ENCODE measurements at places on chromosomes 5 and 9. TPM values are rescaled to one million over a fixed set of nuclear protein-coding genes. Genes with fewer than 3 reads are reported as not detected.

HTR1A gene
- 0.57 TPM for total RNA-seq

DNA sequence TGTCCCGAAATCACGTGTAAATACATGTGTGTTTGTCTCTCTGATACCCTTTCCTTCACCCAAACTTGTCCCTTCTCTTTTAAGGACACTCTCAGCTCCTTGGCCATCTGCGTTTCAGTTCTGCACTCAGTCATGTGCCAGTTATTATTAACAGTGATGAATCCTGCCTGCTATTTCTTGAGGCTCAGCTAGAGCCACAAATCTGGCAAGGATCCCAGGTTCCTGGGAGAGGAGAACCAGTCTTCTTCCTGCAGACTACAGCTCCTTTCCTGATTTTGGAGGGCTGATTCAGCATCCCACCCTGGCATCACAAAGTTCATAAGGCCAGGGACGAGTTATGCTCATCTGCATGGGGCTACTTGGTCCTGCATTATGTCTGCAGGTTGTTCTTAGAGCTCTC is 5.6 kb downstream of the MAMDC2 start:
- peak; percentile 24 for DNase-seq

SLC36A3 gene
- total RNA-seq, result not detected

DNA sequence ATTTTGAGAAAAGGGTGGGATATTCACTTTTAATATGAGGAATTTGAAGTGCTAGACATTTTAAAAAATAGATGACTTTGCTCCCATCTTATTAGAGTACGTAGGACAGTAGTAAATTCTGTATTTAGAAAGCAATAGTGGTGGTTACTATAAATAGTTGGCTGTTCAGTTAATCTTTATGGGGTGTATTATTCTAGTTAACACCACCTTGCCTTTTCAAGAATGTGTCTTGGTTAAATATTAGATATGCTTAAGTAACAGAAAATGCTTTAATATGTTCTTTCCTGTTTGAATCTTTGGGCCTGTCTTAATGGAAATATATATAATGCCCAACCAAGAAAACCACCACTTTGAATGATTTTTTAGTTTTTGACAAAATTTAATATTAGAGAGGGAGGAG is 608.7 kb upstream of the FAM174A start:
- no peak for DNase-seq

DNA sequence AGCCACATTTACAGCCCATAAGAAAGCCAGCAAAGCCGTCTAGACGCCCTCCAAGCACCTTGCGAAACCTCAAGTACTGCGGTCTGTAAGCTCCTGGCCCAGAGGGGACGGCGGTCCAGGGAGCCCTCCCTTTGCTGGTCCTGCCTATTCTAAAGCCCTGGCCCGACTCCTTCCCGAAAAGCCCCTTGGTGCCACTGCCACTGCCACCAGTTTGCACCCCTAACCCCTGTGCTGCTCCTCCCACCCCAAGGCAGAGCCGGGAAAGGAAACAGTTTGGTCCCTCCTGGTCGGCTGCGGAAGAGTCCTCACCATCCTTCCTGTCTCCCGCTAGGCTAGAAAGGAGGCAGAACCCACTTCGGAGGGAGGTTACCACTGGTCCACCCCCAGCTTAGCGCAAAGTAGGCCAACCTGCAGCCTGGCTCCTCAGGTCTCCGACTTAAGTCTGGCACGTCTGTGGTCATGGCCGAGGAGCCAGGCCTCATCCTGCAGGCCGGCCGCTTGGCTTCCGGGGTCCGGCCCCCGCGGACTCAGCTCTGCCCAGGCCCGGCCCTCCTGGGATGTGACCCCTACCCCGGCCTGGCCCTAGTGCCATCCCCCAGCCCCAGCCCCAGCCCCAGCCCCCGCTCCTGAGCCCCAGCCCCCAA is 916 bp downstream of the TOR1A start:
- DNase-seq, result peak; percentile 55

SPATA31A3 gene
- total RNA-seq, result not detected

DNA sequence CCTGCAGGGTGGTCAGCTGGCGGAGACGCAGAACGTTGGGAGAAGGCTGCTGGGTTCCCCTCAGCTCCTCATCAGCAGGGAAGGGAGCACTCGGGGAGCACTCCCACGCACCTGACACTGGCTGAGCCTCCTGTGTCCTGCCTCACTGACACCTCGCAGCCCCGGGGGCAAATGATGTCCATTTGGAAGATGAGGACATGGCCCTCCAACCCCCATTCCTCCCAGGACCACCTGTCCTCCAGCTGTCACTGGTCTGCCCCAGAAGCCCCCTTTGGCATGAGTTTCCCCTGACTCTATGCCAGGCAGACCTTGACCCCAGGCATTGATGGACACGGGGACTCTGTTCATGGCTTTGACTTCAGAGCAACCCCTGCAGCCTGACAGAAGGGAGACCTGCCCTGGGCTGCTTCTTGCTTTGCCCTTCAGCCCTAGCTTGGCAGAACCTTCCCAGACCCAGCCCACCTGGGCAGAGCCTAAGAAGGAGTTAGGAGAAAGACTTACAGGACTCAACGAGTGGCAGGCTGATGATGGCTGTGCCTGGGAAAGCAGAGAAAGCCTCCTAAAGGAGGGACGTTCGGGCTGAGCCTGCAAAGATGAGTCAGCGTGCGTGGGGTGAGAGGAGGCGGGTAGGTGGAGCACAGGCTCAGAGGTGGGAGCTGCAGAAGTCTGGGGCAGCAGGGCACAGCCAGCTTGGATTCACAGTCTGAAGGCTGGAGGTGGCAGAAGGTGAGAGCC is 90.6 kb downstream of the LMX1B start:
- DNase-seq, result peak; percentile 79

DNA sequence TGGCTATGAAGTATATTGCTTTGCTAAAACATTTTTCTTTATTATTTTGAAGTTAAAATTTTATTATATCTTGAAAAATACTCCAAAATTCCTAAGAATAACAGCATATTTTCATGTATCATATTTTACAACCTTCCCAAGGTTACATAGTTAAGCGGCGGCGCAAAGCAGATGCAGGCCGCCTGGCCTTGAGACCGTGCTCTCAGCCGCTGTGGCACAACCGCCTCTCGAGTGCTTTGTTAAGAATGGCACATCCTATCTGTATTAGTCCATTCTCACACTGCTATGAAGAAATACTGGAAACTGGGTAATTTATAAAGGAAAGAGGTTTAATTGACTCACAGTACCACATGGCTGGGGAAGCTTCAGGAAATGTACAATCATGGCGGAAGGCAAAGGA is 228.8 kb downstream of the ARRDC3 start:
- DNase-seq, result no peak

- peak; percentile 68 for DNase-seq
Measured at GRCh38 chr9:134066913-134067851, 644 bp downstream of the BRD3 start.

- DNase-seq, result peak; percentile 88
Measured at GRCh38 chr5:59188419-59189225, 605.7 kb downstream of the RAB3C start.

- peak; percentile 46 for DNase-seq
Measured at GRCh38 chr5:65262649-65263059, 219.1 kb downstream of the ADAMTS6 start.

PRSS3 gene
- 3.5 TPM for total RNA-seq

SRD5A1 gene
- total RNA-seq, result 19.9 TPM

- no peak for DNase-seq
Measured at GRCh38 chr5:39650008-39650762, 225.4 kb upstream of the DAB2 start.

DNA sequence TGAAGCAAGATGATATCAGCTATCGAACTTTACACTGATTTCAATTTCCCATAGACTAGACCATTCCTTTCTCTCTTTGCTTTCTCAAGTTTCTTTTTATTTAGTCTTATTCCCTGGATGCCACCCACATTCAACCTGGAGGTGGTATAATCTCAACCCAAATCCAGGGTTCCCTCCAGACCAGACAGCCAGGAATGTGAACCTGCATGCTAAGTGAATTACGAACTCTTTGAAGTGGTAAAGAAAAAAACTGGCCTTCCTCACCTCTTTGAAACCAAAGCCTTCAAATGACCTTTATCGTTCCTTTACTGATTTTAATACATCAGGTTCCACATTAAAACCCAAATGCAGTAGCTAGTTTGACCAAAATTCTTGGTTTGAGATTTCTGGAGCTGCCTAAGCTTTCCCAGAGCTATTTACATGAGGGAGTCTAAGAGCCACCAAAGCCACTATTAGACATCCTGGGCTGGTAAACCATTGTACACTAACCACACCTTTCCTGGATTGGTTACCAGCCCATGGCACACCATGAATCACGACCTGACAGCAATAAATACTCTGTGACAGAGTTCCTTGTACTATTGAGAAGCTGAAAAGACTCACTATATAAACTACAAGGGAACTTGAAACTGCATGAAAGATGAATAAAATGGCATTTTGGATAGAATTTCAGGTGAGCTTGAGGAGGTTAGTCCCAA is 323.7 kb downstream of the ADAMTS6 start:
- no peak for DNase-seq

INVS gene
- total RNA-seq, result 26.5 TPM

DNA sequence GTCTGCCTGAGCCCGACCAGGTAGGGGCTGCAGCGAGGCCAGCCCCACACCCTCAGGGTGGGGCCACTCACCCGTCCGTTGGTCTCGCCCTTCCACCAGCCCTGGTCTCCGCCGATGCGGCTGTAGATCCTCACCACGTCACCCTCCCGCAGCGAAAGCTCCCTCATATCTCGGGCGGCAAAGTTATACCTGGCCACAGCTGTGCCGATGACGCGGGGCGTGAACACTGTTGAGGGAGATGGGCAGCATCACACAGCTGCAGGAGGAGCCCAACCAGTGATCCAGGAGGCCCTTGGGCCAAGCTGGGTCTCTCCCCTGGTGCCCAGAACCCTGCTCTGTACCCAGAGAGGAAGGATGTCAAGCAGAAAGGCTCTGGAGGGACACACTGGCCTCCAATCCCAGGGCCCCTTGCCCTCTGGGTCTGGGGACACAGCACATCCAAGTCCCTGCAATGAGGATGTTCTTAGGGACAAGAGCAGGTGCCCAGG is 30.3 kb upstream of the SARDH start:
- no peak for DNase-seq

RNF183 gene
- 0.43 TPM for total RNA-seq

AGTPBP1 gene
- total RNA-seq, result 18.3 TPM

DNA sequence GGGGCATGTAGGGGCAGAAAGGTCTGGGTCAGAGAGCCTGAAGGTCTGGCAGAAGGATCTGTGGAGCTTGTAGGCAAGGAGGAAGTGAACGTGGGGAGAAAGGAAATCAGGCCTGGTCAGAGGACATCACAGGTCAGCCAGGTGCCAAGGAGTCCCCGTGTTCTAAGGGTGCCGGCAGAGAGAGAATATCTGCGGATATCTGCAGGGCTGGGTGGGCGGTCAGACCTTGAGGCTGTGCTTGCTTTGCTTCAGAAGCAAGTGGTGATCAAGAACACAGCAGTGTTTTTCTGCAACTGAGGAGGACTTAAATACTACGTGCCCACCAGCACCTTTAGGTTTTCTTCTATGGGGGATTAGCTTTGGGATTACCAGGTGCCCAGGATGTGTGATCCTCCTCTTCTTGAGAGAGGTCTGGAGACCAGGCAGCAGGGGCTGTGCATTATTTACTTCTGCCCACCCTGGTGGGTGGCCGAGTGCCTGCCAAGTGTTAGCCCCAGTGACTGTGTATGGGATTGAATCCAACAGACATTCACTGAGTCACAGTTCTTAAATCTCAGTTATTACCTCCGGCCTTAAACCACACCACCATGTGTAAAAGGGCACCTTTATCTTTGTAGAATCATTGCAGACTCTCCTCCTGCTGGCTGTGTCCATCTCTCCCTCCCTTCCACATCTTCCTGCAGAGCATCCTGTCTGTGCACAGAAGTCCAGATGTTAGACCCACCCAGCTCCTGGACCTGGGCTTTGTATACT is 12.5 kb upstream of the SHB start:
- no peak for DNase-seq

GRCh38 chr9:29775491-29775890 is 2202.2 kb upstream of the C9orf72 start:
- DNase-seq, result no peak

DNM1 gene
- 13.4 TPM for total RNA-seq

DNA sequence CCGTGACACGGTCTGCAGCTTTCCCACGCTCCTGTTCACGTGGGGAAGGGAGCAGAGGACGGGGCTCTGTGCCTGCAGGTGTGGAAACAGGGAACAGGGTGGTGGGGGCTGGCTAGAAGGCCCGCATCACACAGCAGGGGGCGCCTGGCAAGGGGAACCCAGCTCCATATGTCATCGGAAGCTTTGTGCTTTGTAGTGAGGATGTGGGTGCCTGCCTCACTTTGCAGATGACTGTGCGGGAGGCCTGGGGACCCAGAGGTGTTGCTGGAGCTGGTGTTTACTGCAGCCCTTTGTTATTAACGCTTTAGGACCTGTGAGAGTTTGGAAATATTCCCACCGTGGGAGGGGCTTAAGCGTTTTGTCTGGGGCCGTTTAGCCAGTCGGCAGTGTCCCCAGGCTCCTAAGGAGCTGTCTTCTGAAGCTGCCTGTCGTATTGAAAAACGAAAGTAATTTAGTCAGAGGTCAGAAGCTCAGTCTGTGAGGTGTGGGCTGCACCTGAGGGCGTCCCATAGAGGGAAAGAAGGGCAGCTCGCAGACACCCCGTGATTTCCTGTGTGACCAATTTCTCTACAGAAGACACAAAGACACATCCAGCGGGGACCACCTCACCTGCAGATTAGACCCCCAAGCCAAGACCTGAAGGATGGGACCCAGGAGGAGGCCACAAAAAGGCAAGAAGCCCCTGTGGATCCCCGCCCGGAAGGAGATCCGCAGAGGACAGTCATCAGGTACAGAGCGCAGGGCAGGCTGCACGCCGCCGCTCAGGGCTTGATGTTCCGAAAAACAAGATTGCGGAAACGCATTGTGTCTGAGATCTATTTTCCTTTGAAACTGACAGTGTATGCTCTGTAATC is 9.1 kb downstream of the MAN1B1 start:
- no peak for DNase-seq

- DNase-seq, result peak; percentile 29
Measured at GRCh38 chr9:132806723-132807421, 71.2 kb downstream of the AK8 start.

DNA sequence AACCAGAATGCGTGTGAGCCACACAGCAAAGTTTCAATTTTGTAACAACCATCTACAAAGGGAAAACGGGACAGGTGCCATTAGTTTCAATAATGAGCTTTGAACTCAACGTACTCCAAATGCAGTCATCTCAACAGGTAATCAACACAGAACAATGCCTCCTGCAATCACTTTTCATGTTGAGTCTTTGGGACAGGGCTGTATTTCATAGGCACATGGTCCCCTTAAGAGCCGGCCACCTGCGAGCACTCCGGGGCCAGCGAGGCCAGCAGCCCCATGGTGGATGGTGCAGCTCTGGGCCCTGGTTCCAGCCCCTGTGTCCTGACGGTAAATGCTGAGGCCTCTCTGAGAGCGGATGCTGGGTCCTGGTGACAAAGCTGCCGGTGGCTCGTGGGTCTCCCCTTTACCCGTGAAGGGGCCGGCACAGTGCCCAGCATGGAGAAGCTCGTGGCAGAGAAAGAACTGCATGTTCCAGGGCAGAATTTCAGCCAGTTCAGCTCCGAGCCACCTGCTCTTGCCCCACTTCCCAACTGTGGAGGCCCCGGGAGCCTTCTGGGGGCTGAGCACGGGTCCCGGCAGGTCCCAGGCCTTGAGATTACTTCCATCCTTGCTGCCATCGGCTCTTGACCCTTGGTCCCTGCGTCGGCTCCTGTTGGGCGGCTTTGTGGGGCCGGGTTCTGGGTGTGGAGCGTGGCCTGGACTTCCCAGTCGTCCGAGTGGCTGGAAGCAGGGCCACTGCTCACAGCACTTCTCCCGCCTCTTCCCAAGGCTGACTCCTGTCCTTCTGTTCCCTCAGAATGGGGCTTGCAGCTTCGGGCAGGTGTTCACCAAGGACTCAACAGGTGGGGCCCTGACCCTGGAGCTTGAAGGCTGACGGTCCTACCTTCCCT is 26.1 kb upstream of the RNU6ATAC start:
- no peak for DNase-seq

All from hepatocyte (in vitro differentiated cells).